ENCODE measurements at places on chromosomes 13 and 19.

- DNase-seq, result no peak
Observed at GRCh38 chr19:8357007-8357521, 6.9 kb upstream of the ANGPTL4 start.

GRCh38 chr19:54186934-54187381 is 2.4 kb downstream of the MBOAT7 start:
- no peak for DNase-seq

GRCh38 chr13:38577048-38577447 is 109.8 kb upstream of the FREM2 start:
- DNase-seq, result peak; percentile 12

DNA sequence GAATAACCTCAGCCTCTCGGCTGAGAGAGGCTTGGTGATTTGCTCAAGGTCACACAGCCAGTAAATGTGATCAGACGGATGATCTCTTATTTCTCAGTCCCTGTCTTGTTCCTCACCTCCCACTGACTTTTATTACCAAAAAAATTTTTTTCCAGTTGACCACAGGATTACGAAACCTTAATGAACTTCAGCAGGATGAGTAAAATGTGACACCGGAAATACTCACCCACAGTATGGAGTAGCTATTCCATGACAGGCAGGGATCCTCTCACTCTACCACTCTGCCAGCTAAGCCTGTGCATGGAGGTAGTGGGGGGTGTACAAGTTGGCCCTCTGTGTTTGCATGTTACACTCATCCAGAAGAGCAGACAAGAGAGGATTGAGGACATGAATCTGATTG is 916.4 kb downstream of the UQCRFS1 start:
- DNase-seq, result no peak

- no peak for DNase-seq
Observed at GRCh38 chr19:51240866-51241265, 10.0 kb upstream of the SIGLECL1 start.

GRCh38 chr13:43227721-43228120 is 204.3 kb downstream of the DNAJC15 start:
- DNase-seq, result no peak

DNA sequence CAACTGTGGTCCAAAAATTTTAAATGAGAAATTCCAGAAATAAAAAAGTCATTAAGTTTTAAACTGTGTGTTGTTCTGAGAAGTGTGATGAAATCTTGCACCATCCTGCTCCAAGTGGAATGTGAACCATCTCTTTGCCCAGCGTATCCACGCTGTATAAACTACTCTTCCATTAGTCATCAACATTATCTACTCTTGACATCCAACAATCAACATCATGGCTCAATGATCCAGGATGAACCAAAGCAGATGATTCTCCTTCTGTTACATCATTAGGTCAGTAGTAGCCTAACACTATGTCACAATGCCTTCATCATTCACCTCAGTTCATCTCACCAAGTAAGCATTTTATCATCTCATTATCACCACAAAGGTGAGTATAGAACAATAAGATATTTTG is 55.3 kb downstream of the SUCLA2 start:
- DNase-seq, result no peak

- no peak for DNase-seq
Observed at GRCh38 chr13:60169239-60170031, 5.7 kb upstream of the DIAPH3 start.

DNA sequence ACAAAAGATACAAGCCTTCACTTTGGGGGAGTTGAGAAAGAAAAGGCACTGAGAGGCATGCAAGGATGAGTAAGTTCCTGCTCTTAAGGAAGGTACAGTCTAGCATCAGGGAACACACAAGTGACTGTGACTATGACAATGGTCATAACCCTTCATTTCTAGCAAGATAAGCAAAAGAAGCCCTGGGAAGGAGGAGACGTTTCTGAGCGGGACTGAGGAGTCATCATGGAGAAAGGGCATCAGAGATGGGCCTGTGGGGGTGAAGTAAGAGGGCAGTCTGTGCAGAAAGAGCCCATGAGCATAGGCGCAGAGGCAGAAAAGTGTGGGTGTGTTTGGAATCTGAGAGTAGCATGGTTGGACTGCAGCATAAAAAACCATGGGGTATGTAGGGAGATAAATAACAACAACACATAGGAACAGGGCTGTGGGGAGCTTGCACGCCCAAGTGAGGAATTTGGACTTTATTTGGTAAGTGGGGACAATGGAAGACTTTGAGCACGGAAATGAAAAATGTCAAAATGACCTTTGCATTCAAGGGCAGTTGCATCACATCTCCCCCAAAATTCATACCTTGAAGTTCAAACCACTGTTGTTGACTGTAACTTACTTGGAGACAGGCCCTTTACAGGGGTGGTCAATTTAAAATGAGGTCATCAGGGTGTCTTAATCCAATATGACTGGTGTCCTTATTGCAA is 86.7 kb downstream of the MBNL2 start:
- no peak for DNase-seq

- peak; percentile 95 for DNase-seq
Observed at GRCh38 chr19:57888560-57889231, at the start of gene ZNF814. Gene ZNF814 (minus strand): TSS chr19:57889037. CDS start chr19:57888802, 235 bp downstream.

DNA sequence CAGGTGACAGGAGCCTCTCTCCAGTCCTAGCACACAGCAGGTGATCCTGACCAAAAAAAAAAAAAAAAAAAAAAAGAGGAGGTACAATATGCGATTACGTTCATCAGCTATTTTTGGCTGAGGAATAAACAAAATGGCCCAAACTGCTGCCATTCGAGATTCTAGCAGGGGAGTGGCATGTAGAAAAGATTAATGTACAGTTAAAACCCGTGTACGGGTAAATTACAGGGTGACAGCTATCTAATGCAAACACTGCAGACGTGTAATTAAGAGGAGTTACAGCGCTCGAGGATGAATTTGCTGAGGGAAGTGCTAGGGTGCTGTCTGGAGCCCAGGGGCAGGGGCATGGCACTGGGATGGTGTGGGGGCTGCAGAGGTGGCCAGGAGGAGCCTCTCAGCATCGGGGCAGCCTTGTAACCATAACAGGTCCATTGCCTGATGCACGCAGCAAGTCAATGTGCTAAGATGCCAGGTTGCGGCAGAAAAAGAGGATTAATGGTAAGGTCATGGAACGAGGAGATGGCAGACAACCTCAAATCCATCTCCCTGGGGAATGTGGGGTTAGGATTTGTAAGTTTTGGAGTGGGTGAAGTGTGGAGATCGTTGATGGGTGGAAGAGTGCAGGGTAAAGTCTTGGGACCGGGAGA is 17.4 kb downstream of the CHST8 start:
- DNase-seq, result no peak

DNA sequence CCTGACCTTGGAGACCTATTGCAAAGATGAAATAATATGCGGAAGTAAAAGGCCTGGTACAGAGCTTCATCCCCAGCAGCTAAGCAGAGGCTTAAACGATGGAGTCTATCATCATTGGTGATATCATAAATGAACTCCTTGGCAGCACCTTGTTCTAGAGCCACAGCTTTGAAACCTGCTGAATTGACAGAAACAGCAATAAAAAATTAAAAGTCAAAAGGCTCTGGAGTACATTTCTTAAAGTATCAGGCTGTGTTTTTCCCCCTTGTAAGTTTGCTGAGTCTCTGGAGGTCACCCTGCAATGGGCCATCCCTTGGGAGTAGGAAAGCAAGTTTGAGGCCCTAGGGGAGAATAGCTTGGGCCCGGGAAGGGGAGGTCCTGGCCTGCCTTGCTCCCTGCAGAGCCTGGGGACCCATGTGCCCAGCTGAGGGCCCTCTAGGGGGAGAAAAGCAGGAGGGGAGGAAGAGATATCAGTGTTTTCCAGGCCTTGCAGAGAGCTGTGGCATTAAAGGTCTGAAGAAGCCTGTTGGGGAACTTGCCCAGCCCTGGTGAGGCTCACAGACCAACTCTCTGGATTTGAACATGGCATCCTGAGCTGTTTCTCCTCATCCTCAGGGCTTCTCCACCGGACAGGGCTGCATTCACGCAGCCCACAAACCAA is 416.1 kb downstream of the ZNF536 start:
- DNase-seq, result no peak

DNA sequence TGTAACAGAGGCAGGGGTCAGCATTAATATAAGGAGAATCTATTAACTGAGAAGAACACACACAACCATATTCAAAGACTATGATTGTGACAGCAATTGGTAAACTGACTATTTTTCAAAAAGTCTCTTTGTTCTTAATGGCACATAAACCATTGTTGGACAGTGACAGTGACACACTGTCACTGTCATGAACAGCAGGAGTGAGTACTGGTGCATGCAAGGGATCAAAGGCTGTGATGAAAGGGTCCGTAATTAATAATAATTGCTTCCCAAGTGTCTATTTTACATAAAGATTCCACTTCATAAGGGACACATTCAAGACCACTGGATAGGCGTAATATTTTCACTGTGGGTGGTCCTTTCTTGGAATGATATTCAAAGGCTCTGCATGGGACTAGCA is 50.7 kb downstream of the LHFPL6 start:
- no peak for DNase-seq

DNA sequence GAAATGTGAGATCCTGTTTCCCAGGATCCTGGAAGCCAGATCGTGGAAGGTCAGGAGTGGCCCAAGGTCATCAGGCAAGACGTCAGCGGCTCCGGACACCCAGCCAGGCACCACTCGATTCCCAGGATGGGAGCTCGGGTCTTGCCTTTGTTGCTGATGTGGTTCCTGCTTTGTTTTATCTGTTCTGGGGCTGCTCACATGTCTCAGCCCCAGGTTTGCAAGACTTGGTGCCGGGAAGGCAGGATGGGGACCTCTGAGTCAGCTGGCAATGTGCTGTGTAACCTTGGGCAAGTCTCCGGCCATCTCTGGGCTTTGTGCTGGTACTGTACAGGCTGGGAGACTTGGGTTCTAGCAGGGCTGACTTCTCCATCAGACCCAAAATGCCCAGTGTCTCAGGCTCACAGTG is 1.4 kb upstream of the FCHO1 start:
- no peak for DNase-seq

DNA sequence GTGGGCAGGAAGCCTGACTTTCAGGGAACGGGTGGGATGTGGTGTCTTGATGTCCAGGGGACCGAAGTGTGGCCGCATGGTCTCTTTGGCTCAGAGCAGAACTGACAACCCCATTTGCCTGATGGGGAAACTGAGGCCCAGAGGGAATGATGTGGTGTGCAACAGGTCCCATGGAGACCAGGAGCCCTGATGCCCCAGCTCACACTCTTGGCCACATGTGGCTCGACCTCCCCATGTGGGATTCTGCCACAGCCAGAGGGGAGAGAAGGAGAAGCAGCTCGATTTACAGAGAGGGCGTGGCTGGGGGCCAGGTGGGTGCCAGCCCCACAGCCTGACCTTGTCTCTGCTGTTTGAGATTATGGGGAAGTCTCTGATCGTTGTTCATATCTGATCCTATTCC is 128.1 kb downstream of the TEX29 start:
- no peak for DNase-seq

DNA sequence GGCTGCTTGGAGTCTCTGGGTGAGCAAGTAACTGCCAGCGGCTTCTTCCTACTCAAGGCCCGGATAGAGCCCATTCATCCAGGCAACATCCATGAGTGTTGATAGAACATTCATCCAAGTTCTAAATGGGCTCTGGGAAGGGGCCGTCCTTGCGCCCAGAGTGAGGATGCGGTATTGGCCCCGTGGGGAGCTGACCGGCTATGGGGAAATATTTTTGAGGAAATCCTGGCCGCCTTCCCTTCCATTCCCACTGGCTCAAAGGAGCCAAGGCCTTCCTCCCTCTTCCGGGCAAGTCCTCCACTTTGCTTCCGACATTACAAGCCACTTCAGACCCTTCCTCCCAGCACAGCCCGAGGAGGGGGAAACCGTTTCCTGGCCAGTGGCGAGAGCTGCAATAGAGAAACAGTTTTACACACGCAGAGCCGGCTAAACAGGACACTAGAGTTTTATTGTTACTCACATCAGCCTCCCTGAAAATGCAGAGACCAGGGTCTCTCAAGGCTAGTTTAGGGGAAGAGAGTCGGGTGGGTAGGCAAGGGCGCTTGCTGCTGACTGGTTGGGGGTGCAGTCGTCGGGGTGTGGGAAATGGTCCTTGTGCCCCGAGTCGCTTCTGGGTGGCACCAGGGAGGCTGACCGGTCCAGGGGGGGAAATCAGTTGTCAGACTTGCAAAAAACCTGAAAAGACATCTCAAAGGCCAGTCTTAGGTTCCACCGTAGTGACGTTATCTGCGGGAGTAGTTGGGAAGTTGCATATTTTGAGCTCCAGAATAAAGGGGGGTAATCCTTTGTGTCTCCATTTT is 37.5 kb downstream of the C13orf46 start:
- no peak for DNase-seq

GRCh38 chr19:3792114-3792513 is 5.9 kb upstream of the MATK start:
- no peak for DNase-seq

DNA sequence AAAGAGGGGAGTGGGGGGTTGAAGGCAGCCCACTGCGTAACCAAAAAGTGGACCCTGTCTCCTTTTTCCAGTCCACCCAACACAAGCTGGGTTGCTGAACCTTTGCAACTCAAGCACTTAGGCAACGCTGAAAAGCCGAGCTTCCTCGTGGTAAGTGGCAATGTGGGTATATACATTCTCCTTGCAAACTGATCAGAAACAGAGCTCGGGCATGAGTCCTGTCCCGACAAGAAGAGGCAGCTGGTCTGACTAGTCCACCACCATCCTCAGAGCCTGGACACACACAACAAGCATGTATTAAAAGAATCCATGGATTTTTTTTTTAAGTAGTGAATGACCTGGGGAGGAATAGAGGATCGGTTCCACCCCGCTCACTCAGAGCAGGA is 240.6 kb upstream of the ZNF507 start:
- no peak for DNase-seq

All from tongue (tissue), 3 donors.